Fibroblast of skin of abdomen (primary cell): ENCODE measurements at places on chromosomes 1 and 21.
A peak's percentile ranks its signal among the peaks of the same experiment; 100 is the strongest.

DNA sequence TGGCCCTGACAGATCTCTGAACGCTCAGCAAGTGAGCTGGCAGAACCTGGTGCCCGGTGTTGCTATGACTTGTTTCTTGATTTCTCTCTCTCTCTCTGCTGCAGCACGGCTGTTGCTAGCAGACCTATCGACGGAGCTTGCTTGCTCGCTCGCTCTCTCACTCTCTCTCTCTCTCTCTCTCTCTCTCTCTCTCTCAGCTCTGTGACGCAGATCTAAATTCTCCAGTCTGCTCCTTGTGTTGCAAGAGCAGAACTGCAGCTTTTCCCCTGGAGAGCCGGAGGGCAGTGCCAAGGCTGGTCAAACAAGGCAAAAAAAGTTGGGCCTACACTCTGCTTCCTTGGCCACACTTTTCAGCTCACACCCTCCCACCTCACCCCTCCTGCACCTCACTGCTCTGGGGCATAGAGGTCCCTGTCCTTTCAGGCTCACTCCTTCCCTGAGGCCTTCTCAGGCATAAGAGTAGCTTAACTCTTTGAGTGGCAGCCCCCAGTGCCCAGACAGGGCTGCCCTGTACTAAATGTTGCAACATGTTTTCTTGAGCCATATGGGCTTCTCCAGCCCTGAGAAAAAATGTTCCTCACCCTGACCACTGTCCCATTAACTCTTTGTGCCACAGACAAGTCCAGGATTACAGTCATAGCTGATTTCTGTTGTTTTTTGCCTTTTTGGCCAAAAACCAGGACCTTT is 72.2 kb downstream of the CD46 start:
- peak; percentile 91 for DNase-seq

DNA sequence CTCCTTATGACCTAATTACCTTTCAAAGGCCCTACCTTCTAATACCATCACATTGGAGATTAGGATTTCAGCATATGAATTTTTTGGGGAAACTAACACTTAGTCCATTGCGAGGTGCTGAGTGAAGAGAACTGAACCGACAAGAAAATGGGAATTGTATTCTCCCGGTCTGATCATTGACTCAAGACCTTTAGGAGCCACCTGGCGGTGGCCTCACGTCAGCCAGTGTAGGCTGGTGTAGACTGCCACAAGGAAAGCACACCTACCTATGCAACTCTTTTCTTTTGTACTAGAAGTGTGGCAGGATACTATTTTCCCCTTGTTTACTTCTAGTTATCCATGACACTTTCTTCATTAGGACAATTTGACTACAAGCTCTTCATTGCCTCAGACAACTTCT is 333.5 kb upstream of the B3GALT2 start:
- no peak for DNase-seq

- DNase-seq, result no peak
These were observed 642 bp upstream of the NT5C1A start for GRCh38 chr1:39672551-39672947.

DNA sequence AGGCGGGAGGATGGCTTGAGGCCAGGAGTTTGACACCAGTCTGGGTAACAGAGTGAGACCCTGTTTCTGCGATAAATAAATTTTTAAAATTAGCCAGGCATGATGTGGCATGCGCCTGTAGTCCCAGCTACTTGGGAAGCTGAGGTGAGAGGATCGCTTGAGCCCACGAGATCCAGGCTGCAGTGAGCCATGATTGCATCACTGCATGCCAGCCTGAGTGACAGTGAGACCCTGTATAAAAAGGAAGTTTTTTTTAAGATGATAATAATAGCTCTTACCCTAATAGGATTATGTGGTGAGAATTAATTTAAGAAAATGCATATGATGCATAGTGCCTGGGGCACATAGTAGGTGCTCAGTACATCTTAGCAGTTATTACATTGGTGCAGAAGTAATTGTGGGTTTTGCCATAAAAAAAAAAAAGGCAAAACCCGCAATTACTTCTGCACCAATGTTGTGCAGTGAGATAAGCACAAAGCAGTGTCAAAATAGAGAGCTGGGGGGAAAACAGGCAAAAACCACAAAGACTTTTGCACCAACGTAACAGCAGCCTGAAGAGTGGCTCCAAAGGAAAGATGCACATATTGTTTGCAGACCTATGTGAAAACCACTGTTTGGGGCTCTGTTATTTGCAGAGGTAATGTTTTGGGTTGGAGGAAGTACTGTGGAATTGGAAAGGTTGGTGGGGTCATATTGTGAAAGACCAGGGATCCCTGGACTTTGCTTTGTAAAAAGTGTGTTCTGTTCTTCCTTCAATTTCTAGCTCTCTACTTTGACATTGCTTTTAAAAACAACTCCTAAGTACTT is 72.4 kb downstream of the PLXNA2 start:
- DNase-seq, result no peak

GRCh38 chr1:145782272-145783099 is 41.4 kb downstream of the RNF115 start:
- DNase-seq, result peak; percentile 88

GRCh38 chr1:98458511-98459485 is 202.7 kb upstream of the SNX7 start:
- no peak for DNase-seq

GRCh38 chr1:89546934-89547562 is 22.4 kb downstream of the LRRC8B start:
- no peak for DNase-seq

DNA sequence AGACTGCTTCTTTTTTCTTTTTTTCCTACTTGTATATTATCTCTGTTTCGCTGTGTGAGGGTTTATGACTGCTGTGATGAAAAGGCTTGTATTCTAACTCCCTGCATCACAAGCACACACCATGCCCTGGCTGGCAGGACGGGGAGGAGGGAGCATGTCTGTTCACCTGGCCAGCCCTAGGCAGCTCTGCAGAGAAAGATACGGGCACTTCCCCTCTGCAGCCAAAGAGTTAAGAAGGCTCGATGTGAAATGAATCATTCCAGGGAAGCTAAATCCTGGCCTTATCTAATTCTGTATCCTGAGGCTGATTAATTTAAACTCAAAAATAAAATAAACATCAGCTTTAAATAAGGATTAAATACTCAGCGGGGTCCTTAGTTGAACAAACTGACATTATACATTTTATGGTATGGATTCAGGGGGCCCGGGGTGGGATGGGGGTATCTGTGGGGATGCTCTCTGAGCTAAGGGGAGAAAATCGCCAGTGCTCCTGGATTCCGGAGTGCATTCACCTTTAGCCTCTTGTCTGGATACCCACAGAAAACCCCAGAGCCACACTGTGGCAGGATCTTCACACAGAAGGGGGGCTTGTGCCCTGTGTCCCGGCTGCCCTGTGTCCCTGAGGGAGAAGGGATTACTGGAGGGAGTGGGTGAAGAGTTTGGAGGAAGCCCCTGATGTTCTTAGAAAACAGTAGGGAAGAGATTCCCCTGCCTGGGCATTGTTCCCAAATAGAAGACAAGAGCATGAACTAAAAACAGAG is 321.5 kb downstream of the NPHP4 start:
- DNase-seq, result no peak

GRCh38 chr1:154733621-154734020 is 125.6 kb upstream of the ADAR start:
- DNase-seq, result no peak

DNA sequence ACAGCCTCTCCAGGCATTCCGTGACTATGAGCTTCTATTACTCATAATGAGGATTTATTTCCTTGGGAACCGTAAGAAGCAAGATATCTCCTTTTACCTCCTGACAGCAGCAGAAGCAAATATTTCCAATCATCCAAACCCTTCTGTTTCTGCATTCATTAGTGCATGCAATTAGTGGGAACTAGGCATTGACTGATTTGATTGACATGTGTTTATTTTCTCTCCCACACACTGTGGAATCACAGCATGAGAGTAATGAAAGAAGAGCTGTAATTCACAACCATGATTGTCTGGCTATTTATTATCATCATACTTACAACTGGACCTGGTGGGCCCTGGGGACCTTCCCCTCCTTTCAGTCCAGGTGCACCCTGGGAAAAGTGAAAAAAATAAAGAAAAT is 146.8 kb downstream of the COL11A1 start:
- DNase-seq, result no peak

DNA sequence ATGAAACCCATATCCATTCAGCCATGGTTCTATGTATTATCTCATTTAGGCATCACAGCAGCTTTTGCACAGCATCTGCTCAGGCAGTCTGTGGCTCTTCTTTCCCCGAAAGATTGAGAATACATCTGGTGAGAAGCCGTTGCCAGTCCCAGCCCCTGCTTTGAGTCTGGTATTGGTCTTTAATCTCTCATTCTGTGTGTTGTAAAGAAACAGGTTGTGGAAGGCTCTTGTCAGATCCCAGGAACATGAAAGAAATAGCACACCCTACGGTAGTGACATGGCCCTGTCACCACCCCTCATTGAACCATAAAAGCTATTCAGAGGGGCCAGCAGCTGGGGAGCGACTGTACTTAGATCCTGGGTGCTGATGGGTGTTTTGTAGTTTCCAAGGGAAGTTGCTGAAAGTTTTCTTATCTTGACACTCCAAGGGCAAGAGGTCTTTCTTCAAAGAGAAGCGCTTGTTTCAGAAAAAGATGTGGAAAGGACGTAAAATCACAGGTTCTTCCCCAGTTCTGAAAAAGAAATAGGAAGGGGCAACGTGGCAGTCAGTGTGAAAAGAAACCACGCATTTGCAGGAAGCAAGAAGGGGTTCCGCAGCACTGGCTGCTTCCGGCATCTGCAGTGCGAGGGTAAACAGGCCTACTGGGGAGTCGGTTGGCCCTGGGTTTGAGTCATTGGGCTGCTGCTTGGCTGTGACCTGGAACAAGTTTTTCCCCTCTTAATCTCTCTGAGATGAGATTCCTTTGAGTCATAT is 145.0 kb downstream of the DHRS3 start:
- DNase-seq, result no peak

GRCh38 chr1:39761557-39762260 is 9.4 kb downstream of the OXCT2 start:
- DNase-seq, result no peak

- no peak for DNase-seq
These were observed 8.7 kb upstream of the ECE1 start for GRCh38 chr1:21298981-21299391.

GRCh38 chr1:94072840-94073522 is 48.0 kb downstream of the ABCA4 start:
- peak; percentile 26 for DNase-seq

DNA sequence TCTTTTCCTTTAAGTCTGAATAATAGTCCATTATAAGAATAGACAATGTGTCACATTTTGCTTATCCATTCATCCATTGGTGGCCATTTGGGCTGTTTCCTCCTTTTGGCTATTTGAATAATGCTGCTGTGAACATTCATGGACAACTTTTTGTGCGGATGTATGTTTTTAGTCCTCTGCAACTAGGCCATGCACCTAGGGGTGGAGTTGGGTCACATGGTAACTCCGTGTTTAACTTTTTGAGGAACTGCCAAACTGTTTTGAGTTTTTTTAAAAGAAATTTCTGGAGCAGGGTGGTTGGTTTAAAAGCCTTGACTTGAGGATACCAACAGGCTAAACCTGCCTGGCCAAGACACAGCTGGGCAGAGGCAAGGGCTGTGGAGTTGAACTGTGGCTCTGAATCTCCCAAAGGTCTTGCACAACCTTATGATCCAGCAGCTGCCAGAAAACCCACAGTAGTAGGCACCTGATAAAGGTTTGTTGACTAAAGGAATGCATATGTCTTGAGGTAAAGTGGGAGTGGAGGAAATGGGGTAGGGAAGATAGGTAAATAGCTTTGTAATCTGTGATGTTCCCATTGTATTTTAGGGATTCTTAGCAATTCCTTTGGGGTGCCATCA is 5.6 kb upstream of the RPTN start:
- DNase-seq, result no peak

GRCh38 chr1:57683037-57683942 is 259.4 kb upstream of the DAB1 start:
- DNase-seq, result no peak

DNA sequence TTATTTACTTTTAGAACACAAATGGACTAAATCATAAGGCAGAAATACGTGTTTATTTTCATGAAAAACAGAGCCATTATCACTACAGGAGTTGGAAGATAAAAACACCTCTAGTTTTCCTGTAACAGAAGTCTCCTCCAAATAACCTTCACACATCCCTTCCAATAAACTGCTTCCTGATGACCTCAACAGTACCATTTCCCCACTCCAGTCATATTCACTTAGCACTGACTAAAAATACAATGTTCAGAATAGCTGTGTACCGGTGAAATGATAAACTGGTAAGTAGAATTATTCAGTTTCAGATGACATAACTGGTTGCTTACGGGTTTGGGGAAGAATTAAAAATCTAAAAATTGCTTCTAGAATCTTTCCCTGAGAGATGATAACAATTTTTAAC is 137.9 kb downstream of the DENND1B start:
- no peak for DNase-seq

DNA sequence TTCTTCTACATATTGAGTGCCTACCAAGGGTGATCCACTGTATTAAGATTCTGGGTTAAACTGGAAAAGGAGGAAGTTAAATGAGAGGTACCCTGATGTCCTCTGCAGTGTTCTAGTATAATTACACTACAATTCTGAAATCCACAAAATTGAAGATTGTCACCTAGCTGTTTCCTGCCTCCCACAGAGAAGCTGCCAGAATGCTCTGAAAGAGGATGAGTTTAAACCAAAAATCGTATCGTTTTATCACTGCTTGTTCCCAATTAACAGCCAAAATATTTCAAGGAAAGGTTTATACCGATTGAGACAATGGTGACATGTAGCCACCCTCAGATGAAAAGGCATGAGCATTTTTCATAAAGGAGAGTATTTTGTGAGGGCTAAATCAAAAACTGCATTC is 28.0 kb downstream of the TIAM1 start:
- no peak for DNase-seq

GRCh38 chr1:6634371-6635052 is 9.8 kb downstream of the THAP3 start:
- DNase-seq, result peak; percentile 27

DNA sequence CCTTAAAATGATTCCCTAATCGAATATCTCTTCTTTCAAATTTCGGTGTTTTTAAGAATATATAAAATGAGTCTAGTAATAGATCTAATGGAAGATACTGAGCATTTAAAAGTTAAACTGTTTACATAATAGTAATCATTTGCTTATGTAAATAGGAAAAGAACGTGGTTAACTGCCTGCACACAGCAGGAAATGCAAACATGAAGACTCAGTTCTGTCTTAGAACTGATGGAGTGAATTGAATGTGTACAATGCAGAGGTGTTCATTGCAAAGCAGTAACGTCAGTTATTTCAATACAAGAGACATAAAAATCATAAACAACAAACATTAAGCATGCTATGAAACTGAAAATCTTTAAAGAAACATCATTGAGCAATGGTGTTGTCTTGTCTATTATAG is 359.4 kb upstream of the ADAMTS5 start:
- DNase-seq, result no peak
